ENCODE measurements at places on chromosomes 16 and 17. TPM values are rescaled to one million over a fixed set of nuclear protein-coding genes. Genes with fewer than 3 reads are reported as not detected.
A peak's percentile ranks its signal among the peaks of the same experiment; 100 is the strongest.

DNA sequence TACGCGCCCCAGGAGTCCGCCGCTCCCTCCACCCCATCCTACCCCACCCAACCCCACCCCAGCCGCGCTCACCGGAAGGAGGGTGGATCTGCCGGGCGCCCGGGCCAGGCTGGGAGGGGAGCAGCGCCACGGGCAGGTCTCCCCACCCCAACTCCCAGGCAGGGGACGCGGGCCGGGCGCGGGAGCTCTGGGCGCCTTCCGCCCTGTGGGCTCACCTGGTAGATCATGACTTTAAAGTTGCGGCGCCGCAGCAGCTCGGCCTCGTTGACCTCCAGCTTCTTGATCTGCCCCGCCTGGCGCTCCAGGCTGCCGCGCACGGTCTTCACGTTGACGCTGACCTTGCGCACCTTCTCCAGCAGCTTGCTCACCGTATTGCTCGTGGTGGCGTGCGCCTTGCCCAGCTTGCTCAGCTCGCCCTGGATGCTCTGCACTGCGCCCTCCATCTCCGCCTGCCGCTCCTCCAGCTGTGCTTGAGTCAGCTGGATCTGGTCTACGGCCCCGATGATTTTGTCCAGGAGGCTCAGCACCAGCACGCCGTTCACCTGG lies 571 bp downstream of the CAVIN1 start:
- DNase-seq, result no peak

The KRT20 gene
- total RNA-seq, result 1.2 TPM

- DNase-seq, result peak; percentile 91
Measured at GRCh38 chr17:21674242-21674731, 18.0 kb upstream of the KCNJ18 start.

The CRISPLD2 gene
- total RNA-seq, result 256 TPM

The HCRT gene
- not detected for total RNA-seq

DNA sequence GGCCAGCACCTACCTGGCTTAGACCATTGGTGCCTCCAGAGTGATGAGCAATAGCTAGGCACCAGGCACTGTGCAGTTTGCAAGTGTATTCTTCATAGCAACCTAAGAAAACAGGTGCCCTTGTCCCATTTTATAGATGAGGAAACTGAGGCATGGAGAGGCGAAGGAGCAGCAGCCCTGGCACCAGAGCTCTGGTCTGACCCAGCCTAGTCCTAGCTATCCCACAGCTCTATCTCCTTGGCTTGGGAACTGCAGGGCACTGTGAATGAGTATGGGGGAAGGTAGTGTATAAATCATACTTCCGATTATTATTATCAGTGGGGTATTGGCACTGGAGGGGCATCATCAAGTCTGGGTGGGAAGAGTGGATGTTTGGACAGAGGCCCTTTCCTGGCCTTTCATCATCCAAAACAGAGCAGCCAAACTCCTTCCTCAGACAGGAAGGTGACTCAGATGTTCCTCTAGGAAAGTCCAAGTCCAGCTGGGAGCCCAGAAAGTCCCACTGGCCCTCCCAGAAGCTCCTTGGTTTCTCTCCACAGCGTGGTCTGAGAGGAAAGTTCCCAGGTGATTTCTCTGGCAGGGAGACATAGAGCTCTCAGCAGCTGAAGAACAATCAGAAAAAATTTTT lies 32.0 kb upstream of the PLLP start:
- peak; percentile 71 for DNase-seq

The SP2 gene
- 12.7 TPM for total RNA-seq

GRCh38 chr16:23896832-23897821 lies 61.3 kb downstream of the PRKCB start:
- DNase-seq, result no peak

- no peak for DNase-seq
Measured at GRCh38 chr17:17727111-17727659, 45.9 kb downstream of the RAI1 start.

The UMOD gene
- not detected for total RNA-seq

GRCh38 chr17:1573932-1574696 lies 11.5 kb upstream of the PITPNA start:
- peak; percentile 98 for DNase-seq

GRCh38 chr17:59853168-59853918 lies 39.4 kb downstream of the TUBD1 start:
- no peak for DNase-seq

GRCh38 chr16:21560462-21560861 lies 38.9 kb upstream of the METTL9 start:
- peak; percentile 45 for DNase-seq

The HSPB9 gene
- not detected for total RNA-seq

All from mesenteric fat pad (tissue), 1 donor.